ENCODE measurements at places on chromosomes 3 and 15.
A peak's percentile ranks its signal among the peaks of the same experiment; 100 is the strongest.

DNA sequence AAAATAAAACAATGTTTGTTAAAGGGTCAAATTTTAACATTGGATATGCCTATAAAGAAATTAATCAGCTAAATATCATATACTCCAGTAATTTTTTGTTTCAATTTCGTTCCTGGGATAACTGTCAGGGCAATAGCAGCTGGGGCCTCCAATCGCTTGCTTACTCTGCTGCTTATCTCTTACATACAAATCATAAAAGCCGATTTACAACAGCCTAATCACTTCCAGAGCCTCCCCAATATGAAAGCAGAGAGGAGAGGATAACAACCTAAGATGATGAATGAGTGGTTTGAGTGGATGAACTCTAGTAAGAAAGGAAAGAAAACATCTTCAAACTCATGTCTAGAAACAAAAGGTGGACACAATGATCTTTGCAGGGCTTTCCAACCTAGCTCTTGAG, 80.7 kb upstream of the PSMD6 start:
- DNase-seq, result no peak

DNA sequence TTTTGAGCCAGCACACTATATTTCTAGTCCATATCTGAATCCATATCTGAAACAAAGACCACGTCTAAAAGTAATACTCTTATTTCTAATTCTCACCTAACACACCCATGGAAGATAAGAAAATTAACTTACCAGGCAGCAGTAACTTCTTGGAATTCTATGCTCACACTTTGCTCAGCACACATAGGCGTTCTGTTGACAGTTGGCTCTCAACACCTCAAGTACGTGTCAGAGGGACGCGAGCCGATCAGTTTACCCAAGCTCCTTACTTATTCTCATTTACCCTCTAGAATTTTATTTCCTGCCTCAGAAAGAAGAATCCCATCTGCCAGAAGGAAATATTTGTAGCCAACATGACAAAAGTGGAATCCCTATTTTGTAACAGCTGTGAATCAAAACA, 911.9 kb downstream of the FHIT start:
- DNase-seq, result no peak

GRCh38 chr15:84833447-84834228, 16.5 kb downstream of the ALPK3 start:
- DNase-seq, result no peak

GRCh38 chr3:152519376-152519775, 250.6 kb downstream of the MBNL1 start:
- no peak for DNase-seq

DNA sequence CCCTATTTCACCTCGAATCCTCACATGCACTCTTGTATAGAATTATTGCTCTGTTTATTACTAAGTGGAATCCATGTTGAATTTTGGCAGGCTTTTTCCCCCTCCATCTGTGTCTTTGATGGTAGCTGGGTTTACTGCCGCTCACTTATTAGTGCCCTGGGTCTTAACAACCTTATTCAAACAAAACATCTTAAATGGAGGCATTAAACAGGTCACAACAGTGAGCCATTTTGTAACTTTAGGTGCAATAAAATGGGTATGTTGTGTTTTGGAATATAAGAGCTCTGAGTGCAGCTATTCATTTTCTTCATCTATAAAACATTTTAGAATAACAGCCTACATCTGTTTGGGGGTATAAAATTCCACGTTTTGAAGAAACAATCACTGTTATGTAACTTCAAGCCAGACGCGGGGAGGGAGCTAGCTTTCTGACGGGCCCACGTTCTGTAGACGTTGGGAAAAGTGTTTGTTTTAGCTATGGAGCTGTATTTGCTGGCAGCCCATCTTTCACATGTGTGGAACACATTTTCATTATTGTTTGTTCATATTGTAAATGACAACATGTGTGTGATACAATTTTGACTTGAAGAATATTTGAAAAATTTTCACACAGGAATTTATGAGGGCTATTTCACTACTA, 122.0 kb downstream of the SLC25A26 start:
- no peak for DNase-seq

DNA sequence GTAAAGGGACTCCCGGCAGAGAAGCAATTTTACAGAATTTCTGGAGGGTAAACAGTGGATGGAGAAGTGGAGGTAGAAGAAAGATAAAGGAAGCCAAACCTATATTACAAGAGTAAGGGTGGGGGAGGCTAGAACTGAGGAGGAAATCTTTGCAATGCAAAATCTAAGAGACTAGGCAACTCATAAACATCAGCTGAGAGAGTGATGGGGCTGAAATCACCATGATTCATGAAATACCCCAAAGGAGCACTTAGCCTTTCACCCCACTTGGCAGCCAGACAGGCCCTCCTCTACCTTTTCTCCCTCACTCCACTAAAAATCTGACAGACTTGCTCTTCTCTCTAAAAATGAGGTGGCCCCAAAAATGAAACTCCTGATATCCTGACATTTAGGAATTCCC, 19.5 kb upstream of the ZBTB38 start:
- DNase-seq, result no peak

DNA sequence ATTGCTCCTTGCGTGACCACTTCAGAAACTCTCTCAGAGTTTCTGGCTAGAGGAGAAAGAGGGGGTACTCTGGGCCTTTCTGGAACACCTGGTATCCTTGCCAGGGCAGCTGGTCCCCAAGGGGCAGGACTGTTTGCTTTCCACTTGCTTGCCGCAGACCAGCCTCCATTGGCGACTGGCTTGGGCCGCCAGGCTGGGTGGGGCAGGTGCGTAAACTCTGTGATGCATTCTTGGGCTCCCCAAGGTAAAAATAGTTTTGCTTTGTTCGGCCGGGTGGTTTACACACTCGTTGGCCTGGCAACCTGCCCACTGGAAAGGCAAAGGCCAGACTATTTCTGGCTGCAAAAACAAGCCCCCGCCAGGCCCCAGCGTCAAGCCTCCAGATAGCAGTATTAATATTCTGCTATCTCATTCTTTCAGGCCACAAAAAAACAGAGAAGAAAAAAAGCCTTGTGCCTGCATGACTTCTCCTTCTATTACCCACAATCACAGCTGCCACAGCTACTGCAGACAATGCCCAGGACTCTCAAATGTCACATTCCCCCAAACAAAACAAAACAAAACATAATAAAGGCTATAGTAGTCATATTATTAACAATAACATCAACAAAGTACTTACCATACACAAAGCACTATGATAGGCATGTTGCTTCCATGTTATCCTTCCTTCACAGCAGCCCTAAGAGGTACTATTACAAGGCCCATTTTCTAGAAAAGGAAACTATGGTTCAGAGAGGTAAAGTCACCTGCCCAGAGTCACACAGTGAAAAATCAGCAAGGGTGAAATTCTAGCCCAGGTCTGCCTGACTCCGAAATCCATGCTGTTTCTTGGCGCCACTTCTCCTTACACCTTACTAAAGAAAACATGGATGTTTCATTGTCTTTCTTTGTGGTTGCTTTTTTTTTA, 14.0 kb upstream of the SSUH2 start:
- no peak for DNase-seq

GRCh38 chr15:29952225-29952624, 130.0 kb upstream of the TJP1 start:
- no peak for DNase-seq

- DNase-seq, result no peak
These were observed 174.4 kb upstream of the LPP start for GRCh38 chr3:187979564-187979963.

DNA sequence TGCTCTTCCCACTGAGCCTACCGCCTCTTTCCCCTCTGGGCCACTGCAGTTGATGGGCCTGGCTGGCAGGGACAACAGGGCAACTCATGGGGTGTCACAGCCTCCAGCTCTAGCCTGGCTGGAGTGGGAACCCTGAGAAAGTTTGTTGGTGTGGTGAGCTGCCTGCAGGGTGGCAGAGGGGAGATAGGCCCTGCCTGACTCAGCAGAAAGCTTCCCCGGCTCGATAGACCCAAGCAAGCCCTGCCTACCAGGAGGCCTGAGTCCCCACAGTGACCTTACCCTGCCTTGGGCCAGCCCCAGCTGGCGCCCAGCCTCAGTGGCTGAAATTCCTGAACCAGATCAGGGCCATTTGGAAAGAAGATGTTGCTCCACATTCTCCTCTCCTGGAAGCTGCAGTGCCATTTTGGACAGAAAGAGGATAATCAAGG, 29.4 kb downstream of the ABTB1 start:
- no peak for DNase-seq

- DNase-seq, result no peak
These were observed 277.9 kb upstream of the LMCD1 start for GRCh38 chr3:8223766-8224165.

DNA sequence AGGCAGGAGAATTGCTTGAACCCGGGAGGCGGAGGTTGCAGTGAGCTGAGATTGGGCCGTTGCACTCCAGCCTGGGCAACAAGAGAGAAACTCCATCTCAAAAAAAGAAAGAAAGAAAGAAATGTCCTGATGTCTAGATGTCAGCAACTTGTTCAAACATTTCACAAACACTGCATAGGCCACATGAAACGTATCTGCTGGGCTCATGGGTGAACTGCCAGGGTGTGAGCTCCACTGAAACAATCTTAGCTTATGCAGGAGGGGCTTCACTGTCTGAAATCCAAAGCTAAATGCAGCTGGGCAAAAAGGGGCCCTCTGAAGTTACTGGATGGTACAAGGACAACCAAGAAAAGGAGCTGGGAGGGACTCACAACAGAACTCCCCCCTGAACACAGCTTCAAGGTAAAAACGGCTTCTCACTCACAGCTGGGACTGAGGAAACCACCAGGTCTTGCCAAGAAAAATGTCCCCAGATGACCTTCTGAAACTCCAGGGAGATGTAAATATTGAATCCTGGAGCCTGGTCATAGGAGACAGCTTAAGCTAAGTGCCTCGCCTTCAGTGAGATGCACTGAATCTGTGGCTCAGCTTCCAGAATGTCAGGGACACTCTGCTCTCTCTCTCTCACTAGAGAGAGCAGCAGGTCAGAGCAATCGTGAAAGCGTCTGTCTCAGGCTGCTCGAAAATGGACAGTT, 31.9 kb downstream of the SEC61A1 start:
- no peak for DNase-seq

DNA sequence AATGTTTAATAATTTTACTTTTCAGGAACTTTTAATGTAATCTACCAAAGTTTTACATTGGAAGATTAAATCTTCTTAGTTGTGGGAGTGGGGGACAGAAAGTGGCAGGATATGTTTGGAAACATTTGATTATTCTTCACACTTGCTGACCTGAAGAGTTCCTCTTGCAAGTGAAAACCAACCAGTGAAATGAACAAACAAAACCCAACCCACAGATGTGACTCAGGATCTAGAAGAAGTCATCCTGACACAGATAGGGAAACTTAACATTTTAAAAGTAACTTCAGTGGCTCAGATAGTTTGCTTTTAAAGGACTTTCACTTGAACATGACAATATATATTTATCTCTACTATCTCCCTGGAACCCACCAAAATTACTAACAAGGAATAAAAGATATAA, 55.4 kb downstream of the ASTE1 start:
- no peak for DNase-seq

DNA sequence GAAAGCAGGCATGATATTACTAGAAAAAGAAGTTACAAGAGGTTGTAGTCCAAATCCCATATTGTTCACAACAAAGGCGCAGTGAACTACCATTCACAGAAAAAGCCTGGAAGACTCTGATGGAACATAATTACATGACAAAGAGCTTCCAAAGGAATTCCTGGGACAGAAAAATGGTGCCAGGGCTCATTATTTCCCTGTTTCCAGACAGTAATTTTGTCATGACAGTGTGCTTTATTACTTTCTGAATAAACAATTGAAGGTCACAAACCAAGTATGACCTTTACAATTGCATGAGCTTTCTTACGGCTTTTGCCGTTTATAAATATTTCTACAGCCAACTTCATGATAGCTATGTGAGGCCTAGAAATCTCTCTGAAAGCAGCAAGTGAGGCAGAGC, 61.0 kb downstream of the CYFIP1 start:
- DNase-seq, result no peak

- DNase-seq, result no peak
These were observed 505.1 kb downstream of the CNTN4 start for GRCh38 chr3:2603692-2604289.

- no peak for DNase-seq
These were observed 3.0 kb downstream of the KBTBD13 start for GRCh38 chr15:65079580-65079979.

DNA sequence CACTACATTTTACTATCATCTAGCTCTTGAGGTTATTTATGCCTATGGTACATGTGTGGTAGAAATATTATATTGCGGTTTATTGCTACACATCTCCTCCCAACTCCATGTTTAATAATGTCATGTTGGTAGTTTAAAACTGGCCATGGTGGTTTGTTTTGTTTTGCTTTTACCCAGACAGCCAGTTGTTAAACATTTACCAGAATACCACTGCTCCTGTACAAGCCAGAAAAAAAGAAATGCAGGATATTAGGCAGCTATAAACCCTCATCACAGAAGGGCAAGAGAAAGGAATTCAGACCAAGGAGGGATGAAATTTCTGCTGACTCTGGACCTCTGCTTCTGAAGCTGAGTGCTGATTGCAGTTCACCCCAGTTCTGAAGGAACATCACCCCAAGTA, 451.8 kb upstream of the IL12A start:
- no peak for DNase-seq

- DNase-seq, result no peak
These were observed 58.2 kb downstream of the FGD5 start for GRCh38 chr3:14876921-14877333.

- DNase-seq, result no peak
These were observed 375.8 kb downstream of the TIGIT start for GRCh38 chr3:114669614-114670013.

- no peak for DNase-seq
These were observed 212.0 kb downstream of the XXYLT1 start for GRCh38 chr3:195059006-195059350.

DNA sequence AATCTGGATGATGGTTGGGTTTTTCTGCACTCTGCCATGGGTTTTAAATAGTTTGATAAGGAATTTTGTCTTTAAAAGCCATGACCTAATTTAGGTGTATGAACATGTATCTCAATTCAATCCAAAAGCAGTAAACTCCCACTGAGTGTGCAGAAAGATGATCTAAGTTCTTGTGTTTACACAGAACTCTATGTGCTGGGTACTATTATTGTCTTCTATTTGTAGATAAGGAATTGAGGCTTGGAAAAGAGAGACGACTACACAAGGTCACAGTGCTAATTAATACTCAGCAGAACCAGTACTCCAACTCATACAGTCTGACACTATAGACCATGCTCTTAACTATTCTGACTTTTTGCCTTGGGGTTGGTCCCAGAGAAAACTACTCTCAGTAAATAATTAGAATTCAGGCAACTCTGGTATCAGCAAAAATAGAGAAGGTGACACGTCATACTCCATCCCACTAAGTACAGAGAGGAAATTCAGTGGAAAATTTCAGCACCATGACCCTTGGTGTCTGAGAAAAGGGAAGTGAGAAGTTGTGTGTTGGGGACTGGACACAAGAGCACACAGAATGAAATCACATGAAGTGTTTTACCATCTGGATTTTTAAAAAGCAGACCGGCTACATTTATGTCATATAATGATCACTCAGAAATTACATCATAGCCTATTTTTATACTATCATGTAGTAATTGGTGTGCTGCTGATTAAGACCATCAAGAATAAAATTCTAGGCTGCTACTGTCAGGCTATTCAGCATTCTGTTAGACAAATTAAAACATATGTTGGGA, 18.3 kb upstream of the MYH15 start:
- no peak for DNase-seq

GRCh38 chr3:15629860-15630597, 28.5 kb downstream of the BTD start:
- DNase-seq, result peak; percentile 33

Data from activated gamma-delta T cell treated with anti-CD3 and anti-CD28 coated beads, Interleukin-2, amount 50 U/mL, for 16 hours (primary cell).